Activated CD8-positive, alpha-beta memory T cell treated with anti-CD3 and anti-CD28 coated beads, Interleukin-2, amount 50 U/mL, for 4 hours (primary cell): ENCODE measurements at places on chromosomes 7 and 10.

DNA sequence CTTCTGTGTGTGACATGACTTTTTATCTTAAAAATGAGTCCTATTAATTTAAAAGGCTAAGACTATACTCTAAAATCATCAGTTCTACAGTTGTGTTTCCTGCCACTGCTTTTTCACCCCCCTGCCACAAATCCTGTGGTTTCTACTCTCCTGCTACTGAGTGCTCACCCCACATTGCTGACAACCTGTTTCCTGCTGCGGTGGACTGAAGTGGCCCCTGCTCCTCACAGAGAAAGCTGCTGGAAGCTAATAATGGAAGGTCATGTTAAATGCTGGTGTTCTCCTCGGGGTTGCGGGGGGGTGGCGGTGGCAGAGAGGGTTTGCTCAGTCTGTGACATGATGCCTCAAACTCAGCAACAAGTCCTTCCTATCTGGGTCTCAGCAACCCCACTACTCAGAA lies 113.2 kb upstream of the INHBA start:
- DNase-seq = no peak

DNA sequence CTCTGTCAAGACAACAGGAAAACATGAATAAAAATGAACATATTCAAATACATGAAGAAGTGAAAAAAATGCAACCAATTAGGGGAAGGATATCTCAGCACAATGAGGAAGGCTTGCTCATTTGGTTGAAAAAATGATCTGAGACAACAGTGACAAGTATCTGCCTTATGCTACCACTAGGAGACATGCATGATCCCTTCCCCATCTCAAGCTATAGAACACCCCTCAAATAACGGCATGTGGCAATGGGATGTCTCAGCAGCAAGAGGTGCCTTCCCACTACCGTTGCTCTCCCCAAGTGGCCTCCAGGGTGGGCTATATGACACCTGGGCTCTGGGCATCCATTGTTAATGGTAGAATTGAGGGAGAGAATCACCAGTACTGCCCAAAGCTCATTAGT lies 98.1 kb upstream of the RSU1 start:
- no peak for DNase-seq

- no peak for DNase-seq
Measured at GRCh38 chr10:63757067-63757466, 235.9 kb downstream of the REEP3 start.

GRCh38 chr7:122225874-122226273 lies 78.7 kb downstream of the FEZF1 start:
- no peak for DNase-seq

- DNase-seq = no peak
Measured at GRCh38 chr7:37552030-37552429, 103.4 kb upstream of the ELMO1 start.

DNA sequence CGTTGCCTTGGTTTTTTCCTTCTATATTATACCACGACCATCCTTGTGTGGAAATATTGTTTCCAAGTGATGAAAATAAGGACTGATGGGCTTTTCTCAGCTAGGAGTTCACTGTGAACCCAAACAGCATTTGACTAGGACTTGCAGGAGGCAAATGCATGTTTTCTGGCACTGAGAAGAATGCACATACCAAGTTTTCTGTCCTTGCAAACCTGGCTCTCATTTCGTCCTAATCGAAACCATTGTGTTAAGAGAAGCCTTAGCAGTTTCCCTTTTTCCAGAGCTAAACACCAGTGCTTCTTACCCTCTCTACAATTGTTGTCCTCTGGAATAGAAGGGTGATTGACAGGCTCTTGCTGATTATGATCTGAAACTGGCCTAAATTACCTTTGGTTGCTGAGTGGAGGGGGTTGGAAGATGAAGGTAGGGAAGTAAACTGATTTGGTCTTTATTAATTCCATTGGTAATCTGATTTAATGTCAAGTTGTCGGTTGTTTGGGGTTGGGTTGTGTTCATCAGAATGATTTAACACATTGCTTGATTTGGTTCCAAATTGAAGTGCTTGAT lies 33.1 kb upstream of the ELMO1 start:
- no peak for DNase-seq

DNA sequence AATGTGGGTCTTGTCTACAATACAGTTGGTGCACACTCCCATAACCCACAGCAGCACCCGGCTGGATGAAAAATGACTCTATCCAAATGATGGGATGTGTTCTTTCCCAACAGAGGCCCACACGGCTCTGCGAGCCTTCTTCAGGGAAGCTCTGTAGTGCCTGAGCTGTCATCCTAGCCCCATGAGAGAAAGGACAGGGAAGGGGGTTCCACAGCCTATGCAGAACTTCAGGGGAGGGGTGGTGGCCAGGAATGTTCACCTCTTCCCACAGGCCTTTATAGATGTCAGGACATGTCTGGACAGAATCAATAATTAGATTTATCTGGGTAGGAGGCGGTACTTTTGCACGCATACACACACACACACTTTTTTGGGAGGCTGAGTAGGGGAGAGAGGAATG lies 109.0 kb downstream of the JCAD start:
- no peak for DNase-seq

GRCh38 chr7:99372275-99373090 lies 2.0 kb upstream of the ARPC1B start:
- no peak for DNase-seq

DNA sequence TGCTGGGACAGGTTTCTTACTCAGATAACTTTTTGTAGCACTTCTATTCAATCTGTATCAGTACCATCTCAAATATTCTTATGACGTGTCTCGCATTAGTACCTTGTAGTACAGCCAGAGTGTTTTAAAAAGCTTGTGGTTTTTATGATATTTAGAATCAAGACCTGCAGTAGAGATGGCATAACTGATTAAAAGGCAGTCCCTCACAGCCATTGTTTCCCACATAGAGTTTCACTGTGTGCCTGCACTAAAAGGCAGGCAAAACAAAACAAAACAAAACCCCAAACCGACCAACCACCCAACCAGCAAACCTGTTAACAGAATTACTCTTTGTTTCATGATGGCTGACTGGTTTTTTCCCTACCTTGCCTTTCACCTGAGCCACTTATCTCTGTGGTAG lies 221.3 kb upstream of the DGKB start:
- no peak for DNase-seq

DNA sequence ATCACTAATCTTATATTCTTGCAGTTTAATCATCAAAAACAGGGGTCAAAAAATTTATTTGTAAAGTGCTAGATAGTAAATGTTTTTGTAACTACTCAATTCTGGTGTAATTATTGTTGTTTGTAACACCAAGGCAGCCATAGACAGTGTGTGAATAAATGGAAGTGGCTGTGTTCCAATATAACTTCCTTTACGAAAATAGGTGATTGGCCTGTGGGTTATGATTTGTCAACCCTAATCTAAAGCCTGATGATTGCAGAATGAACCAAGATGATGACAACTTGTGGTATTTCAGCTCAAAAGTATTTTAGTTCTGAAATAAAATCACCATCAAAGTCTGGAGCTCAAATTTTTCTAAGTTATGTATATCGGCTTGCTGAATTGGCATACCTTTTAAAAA lies 34.4 kb upstream of the ETV1 start:
- DNase-seq = no peak

DNA sequence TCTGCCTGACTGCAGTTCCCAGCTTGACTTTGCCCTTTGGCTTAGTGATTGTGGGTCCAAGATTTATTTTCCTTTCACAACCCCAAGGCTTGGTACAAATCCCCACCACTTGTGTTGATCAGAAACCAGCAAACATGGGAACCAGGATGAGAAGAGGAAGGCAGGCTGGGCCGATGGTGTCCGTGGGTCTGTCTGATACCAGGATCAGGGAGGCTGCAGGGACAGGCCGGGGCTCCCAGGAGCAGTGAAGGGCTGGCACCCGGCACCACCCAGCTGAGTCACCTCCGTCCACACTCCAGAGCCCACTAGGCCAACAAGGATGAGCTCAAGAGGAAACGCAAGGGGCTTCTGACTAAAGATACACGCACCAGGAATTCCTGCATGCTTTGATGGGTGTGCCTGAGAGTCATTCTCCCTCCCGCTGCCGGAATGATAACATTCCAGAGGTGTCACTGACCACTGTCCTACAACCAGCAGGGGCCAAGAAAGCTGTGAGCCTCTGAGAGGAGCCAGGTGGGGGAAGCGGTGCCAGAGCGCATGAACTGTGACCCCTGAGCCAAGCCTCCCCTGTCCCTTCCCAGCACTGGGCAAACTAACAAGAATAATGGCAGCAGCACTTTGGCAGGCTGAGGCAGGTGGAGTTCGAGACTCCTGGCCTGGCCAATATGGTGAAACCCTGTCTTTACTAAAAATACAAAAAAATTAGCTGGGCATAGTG lies 29.2 kb upstream of the PROSER2 start:
- DNase-seq = no peak

DNA sequence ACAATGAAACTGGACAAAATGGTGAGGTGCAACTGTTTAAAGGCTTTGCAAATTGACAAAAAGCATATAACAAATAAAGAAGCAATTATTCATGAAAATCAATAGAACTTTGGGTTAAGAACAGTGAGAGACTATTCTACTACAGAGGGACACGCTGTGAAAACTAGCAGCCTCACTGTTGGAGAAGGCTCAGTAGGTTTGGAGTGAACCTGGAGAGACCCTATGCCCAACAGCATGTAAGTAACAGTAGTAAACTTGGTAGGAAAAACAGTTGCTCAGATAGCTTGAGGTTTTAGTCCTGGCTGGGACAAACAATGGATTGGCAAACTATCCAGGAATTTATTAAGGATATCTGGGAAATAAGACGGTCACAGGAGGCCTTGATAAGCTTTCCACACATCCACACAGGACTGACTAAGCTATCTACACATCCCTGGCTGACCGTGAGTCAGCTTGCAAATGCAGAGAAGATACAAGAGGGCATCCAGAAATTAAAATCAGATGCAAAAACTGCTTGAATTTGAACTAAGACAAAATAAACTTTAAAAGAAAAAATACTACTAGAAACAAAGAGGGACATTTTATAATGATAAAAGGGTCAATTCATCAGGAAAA lies 15.9 kb downstream of the FAM149B1 start:
- DNase-seq = no peak

- no peak for DNase-seq
Measured at GRCh38 chr7:110974441-110974840, 116.5 kb upstream of the LRRN3 start.

DNA sequence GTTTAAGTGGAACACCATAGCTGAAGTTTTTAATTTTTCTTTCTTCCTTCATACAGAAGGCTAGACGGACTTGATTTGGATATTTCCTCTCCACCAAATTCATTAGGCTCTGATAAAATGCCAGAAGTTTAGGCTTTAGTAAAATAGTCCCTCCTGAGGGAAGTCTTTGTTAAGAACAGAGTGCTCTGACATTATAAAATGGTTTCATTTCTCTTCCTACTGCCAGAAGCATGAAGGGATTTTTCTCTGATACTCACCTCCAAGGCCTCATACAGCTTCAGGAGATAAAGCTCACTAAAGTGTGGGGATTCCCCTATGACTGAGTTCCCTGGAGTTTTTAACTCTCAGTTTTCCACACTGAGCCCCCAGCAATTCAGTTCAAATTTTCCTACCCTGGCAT lies 1489.6 kb downstream of the REEP3 start:
- DNase-seq = no peak

DNA sequence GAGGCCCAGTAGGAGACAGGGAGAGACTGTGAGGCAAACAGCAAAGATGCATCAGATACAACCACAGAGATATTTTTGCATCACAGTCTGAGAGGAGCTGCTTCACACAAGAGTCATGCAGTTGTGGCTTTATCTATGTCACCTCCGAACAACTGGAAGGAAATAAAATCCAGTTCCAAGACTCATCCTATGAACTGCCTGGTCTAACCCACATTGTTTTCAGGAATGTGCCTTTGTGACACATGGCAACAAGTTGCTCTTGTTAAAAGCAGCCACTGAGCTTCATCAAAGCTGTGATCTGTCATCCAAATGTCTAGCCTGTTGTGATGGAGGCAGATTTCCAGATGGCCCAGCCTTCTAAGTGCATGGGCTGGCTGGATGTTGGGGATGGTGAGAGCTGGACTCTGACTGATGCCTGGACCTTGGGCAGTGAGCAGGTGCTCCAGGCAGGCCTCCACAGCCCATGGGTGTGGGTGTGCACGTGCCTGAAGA lies 255.0 kb downstream of the BMPER start:
- DNase-seq = no peak

- DNase-seq = no peak
Measured at GRCh38 chr10:13631594-13631993, 44.8 kb downstream of the PRPF18 start.

- DNase-seq = no peak
Measured at GRCh38 chr7:50704844-50705243, 77.9 kb downstream of the GRB10 start.
